ENCODE measurements at places on chromosomes 3 and 15. TPM values are rescaled to one million over a fixed set of nuclear protein-coding genes. Genes with fewer than 3 reads are reported as not detected.

GRCh38 chr3:182005701-182006100 lies 294.0 kb downstream of the SOX2 start:
- no peak for DNase-seq

The GPR87 gene
- total RNA-seq = not detected

DNA sequence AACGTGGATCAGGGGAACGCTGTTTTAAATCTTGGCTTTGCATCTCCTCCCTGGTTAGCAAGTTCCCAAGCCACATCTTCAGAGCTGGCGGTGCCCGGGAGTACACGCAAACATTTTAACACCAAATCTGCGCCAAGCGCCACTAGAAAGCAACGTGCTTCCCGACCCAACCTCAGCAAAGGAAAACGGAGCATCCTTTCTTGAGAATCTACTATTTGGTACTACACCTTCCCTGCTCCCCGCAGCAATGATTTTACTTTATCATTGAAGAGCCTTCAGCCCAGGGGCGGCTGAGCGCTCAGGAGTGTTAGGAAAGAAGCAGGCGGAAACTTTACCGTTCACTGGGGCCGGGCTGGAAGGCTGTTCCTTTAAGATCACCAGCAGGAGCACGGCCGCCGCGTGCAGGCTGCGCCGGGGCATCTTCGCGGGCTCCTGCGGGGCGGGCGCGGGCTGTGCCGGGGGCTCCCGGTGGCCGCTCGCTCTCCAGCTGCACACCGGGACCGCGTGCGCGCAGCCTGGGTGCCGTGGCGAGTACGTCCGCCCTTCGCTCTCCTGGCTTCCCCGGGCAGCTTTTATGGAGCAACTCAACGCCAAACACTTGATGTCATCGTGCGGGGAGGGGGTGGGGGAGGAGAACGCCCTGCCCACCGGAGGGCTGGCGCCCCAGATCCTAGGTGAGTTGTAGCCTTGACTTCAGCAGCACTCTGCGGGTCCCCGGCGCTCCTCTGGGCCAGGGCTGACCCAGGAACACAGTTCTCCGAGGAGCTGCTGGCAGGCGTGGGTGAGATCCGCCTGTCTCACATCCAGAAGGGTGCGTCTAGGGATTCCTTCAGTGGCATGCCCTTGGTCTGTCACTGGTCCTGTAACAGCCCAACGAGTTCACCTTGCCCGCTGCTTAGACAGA lies at the start of gene CA12:
CA12 (minus strand) TSS at position 546 of the 904 bp plus-strand sequence; CDS start at position 420, 126 bp downstream.
- DNase-seq = peak; percentile 77

DNA sequence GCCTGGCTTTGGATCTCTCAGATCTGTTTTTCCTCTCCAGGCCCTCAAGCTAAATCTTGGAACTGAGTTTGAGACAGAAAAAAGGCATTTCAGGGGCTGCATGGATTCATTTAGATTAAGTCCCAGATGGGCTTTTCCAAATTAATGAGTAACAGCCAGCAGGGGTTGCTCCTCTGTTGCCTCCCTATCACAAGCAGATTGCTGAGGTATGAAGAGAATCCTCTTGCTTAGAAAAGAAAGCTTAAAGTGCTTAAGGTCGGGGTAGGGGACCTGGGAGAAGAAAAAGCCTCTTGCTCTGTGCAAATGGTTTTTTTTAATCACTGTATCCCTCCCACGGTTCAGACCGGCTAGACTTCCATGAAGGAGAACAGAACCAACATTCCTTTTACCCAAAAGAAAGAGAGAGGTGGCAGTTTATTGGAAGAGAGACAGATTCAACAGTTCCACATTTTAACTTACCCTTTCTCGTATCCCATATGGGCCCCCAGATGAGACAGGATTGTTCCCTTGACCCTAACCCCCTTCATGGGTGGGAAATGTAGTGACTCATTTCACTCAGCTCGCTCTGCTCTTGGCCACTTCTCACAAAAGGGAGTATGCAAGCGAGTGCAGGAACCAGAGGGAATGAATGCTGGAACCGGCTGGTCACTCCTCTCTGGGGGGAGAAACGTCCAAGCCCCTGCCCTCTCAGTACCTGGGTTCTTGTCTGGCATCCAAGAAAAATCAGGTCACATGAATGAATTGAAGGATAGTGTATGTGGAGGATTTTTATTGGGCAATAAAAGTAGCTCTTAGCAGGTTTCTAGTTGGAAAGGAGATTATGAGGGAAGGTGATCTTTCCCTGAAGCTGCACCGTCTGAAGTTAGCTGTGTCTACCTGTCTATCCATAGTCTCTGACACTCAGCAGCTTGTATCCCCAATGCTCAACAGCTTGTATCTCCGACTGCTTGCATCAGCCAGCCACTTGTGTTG lies 745.2 kb downstream of the SI start:
- DNase-seq = no peak

GRCh38 chr3:100170486-100170885 lies 56.2 kb upstream of the FILIP1L start:
- DNase-seq = no peak

The CHSY1 gene
- 4.0 TPM for total RNA-seq

- DNase-seq = peak; percentile 43
These were observed 29.9 kb downstream of the PDIA5 start for GRCh38 chr3:123096731-123097130.

DNA sequence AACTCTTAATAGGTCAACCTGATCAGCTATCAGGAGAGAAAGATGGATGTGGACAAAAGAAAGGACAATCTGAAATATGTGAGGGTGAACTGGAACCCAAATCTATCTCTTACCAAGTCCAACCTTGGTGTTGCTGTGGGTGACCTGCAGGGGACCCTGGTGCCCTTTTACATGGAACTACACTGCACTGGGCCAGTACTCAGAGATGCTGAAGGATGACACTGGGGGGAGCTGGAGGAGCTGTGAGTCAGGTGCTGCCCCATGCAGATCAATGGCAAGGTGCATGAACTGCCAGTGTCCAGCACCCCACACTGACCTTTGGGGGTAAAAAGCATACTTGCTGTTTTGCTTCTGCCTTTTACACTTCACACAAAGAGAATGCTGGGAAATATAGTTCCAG lies 55.6 kb upstream of the TBC1D5 start:
- DNase-seq = no peak

The CA12 gene
- total RNA-seq = 121 TPM

DNA sequence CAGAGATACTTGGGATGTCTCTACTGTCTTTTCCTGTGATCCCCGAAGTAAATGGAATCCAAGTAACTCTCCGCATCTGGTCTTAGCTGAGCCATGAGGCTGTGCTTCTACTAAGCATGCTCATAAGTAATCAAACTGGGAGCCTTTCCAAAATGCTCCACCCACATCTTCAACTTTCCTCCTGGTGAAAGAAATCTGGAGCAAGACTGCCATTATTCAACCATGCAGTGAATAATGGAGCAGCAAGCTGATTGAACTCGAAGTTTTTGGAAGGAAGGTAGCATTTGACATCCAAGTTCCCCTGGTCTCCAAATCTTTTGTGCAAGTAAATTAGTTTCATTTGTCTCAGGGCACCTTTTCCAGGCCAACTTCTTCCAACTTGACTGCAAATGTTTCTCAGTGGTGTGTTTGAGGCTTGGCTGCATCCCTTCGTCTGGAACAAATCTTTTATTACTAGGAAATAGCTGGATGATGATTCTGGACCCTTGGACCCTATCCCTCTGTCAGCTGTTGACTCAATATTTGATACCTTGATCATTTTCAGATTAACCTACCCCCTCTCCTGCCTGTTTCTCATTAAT lies 19.4 kb downstream of the GXYLT2 start:
- DNase-seq = no peak

GRCh38 chr3:126119976-126120375 lies 36.1 kb upstream of the SLC41A3 start:
- DNase-seq = peak; percentile 1

DNA sequence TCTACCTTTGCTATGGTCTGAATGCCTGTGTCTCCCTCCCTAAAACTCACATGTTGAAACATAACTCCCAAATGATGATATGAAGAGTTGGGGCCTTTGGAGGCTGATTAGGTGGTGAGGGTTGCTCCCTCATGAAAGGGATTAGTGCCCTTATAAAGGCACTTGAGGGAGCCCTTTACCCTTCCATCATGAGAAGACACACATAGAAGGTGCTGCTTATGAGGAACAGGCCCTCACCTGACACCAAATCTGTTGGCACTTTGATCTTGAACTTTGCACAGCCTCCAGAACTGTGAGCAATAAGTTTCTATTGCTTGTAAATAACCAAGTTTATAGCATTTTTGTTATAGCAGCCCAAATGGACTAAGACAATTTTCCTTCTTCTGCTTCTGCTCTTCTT lies 76.2 kb upstream of the ADAMTS9 start:
- no peak for DNase-seq

- no peak for DNase-seq
These were observed 2.6 kb downstream of the CHCHD6 start for GRCh38 chr3:126706631-126707030.

The OR5K4 gene
- total RNA-seq = not detected

The LRRIQ4 gene
- not detected for total RNA-seq

DNA sequence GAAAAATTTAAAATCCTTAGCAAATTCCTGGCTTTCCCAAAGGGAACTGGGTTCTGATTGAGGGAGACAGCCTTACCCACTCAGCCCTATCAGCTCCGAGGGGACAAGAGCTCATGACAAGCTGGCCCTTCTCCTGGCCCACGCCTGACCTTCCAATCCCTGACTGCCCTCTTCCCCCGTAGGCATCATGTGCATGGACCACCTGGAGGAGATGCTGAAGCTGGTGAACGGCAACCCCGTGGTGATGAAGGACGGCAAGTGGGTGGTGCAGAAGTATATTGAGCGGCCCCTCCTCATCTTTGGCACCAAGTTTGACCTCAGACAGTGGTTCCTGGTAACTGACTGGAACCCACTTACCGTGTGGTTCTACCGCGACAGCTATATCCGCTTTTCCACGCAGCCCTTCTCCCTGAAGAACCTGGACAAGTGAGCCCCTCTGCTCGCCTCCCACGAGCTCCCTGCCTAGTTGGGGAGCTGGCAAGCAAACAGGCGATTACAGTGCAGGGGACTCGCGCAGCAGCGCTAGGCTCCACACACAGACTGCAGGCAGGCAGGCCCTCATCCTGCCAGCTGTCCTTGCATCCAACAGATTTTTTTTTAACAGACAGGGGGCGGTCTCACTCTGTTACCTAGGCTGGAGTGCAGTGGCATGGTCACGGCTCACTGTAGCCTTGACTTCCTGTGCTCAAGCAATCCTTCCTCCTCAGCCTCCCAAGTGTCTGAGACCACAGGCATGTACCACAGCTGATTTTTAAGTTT lies 16.8 kb downstream of the RPUSD3 start:
- DNase-seq = peak; percentile 25

DNA sequence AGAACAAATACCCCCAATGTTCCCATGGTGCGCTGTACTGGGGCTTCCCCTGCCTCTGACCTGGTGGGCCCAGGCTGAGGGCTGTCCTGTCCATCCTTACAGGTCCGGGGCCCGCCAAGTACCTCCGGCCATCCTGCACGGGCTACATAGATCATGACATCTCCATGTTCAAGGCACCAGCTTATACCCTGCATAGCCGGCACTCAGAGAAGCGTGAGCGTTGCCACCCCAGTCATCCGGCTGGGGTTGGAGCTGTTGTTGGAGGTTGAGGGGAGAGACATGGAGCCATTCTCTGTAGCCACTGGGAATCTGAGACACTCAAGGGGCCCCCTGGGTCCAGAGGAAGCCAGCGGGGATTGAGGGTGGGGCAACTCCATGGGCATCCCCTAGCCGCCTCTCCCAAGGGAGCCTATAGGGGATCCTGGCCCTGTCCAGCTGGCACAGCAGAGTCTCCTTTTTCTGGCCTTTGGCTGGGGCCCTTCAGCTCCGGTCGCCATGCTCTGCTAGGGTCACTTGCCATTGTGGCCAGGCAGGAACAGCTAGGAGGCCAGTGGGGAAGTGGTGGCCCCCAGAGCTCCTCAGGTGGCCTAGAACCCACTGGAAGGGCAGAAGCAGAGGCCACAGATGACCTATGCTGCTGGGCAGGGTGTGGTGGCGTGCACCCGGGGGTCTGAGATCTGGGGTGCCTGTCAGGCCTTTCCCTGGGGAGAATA lies 12.5 kb upstream of the CSPG4 start:
- no peak for DNase-seq

DNA sequence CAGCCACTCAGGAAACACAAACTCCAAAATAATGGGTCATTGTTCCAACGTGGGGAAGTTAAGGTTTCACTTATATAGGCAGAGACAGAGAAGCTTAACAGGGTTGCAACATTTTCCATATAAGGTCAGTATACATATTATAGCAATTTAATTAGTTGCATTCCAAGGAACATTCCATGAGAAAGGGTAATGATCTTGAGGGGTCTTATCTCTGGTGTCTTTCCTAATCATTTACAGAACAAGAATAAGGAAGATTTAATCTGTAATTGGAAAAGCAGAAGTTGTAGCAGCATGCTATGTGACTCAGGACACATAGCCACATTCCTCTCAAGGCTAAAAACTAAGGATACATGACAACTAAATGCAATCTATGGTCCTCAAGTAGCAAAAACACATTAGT lies 4.9 kb downstream of the MNS1 start:
- DNase-seq = no peak

The RAB43 gene
- total RNA-seq = 25.9 TPM

The OIP5 gene
- 1.1 TPM for total RNA-seq
